Thymus (tissue), 14 donors: ENCODE measurements at places on chromosomes 13 and 19. TPM values are rescaled to one million over a fixed set of nuclear protein-coding genes. Genes with fewer than 3 reads are reported as not detected.

Gene ZIK1
- 6.0 TPM for polyA plus RNA-seq

Gene ATP7B
- polyA plus RNA-seq: 1.2 TPM

GRCh38 chr13:95099541-95099940 is 201.7 kb downstream of the ABCC4 start:
- no peaks in the 10 kb centered on the region for H3K36me3 ChIP-seq
- H3K4me3 ChIP-seq: no peak overlapping the region
- H3K27me3 ChIP-seq: no peaks in the 10 kb centered on the region
- no peak overlapping the region for H3K27ac ChIP-seq
- no peak for DNase-seq
- no peaks in the 10 kb centered on the region for H3K4me1 ChIP-seq

Gene ADGRE3
- 0.09 TPM for polyA plus RNA-seq

DNA sequence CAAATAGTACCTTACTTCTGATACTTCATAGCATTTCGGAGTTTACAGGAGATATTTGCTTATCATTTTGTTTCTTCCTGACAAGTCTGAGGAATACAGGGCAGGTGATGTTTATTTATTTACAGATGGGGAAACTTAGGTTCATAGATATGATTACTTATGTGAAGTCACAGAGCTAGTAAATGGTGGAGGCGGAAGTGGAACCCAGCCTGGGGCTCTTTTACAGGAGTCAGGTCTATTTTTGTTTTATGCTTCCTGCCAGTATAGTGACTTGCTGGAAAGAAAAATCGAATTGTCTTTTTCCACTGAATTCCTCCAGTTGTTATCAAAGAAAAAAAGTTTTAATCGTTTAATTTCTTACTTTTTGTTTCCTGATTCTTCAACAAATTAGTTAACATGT is 66.5 kb downstream of the DGKH start:
- H3K27me3 ChIP-seq: no peaks in the 10 kb centered on the region
- H3K36me3 ChIP-seq: no peaks in the 10 kb centered on the region
- H3K4me3 ChIP-seq: no peak overlapping the region
- DNase-seq: no peak
- H3K27ac ChIP-seq: no peak overlapping the region

- no peaks in the 10 kb centered on the region for H3K27me3 ChIP-seq
- H3K36me3 ChIP-seq: no peaks in the 10 kb centered on the region
- H3K4me1 ChIP-seq: no peaks in the 10 kb centered on the region
- H3K4me3 ChIP-seq: no peak overlapping the region
- DNase-seq: no peak
- H3K27ac ChIP-seq: no peak overlapping the region
Measured at GRCh38 chr13:77373502-77373901, 46.6 kb upstream of the MYCBP2 start.

DNA sequence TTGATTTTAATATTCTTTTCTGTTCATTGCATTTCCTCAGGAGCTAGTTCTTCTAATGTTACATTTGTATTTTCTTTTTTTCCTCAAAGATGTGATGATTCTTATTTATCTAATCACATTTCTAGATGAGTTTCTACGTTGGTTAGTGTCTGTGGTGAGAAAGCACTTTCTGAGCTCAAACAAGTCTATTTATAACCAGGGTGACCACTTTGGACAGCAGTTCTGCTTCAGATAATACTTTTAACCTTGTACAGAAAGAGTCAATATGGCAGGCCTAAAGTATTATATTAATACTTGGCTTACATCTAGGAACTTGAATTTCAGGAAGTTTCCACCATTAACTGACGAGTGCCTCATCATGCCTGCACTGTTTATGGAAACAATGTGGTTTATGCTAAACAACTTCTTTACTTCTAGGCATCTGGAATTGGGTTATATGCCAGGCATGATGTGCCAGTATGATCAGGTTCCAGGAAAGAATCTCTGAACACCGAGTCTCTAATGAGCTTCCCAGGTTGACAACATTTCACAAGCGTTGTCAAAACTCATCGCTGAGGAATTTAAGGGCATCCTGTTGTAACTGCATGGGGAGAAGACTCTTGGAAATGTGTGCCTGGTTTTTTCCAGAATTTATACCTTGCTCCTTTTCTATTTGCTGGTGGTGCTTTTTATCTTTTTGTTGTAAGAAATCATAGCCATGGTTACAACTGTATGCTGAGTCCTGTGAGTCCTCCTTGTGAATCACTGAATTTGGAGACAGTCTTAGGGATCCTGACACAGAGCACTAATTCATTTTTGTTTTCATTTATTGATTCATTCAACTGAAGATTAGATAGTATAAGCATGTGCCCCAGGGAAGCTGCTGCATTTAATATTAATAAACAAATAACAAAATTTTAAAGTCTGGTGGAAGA is 344.4 kb upstream of the PCDH9 start:
- H3K27me3 ChIP-seq: no peaks in the 10 kb centered on the region
- no peak for DNase-seq
- H3K4me3 ChIP-seq: no peak overlapping the region
- H3K4me1 ChIP-seq: no peaks in the 10 kb centered on the region
- H3K27ac ChIP-seq: peak overlapping the region; percentile 4

- H3K27ac ChIP-seq: peak overlapping the region; percentile 82
- H3K36me3 ChIP-seq: no peaks in the 10 kb centered on the region
- H3K4me3 ChIP-seq: peak overlapping the region; percentile 41
- no peaks in the 10 kb centered on the region for H3K27me3 ChIP-seq
- H3K4me1 ChIP-seq: peaks cover 43% of the 10 kb centered on the region
Measured at GRCh38 chr19:13839938-13840304, 37.0 kb upstream of the NANOS3 start.

Gene TTC9B
- 0.11 TPM for polyA plus RNA-seq

Gene SEMA6B
- 4.7 TPM for polyA plus RNA-seq

GRCh38 chr19:43290568-43291359 is 21.4 kb upstream of the PSG9 start:
- no peaks in the 10 kb centered on the region for H3K27me3 ChIP-seq
- DNase-seq: peak; percentile 19
- H3K27ac ChIP-seq: no peak overlapping the region
- H3K4me3 ChIP-seq: no peak overlapping the region
- H3K4me1 ChIP-seq: no peaks in the 10 kb centered on the region

DNA sequence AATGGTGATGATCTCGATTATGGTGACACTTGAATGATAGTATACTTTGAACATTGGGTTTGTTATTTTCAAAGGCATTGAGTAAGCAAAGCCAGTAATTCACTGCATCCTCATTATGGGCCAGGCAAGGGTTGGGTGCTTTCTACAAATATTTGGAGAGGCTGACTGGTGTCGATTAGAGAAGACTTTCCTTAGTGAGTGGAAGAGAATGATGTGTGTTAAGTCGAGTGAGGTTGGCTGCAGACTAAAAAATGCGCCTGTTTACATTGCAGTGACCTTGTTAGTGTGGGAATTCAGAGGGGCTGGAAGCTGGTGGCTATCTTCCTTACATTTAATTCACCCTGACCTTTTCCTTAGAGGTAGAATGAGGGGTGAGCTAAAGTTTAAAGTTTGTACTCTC is 22.4 kb upstream of the RNF113B start:
- H3K27ac ChIP-seq: no peak overlapping the region
- H3K4me1 ChIP-seq: no peaks in the 10 kb centered on the region
- H3K36me3 ChIP-seq: no peaks in the 10 kb centered on the region
- H3K4me3 ChIP-seq: no peak overlapping the region
- no peak for DNase-seq
- no peaks in the 10 kb centered on the region for H3K27me3 ChIP-seq

DNA sequence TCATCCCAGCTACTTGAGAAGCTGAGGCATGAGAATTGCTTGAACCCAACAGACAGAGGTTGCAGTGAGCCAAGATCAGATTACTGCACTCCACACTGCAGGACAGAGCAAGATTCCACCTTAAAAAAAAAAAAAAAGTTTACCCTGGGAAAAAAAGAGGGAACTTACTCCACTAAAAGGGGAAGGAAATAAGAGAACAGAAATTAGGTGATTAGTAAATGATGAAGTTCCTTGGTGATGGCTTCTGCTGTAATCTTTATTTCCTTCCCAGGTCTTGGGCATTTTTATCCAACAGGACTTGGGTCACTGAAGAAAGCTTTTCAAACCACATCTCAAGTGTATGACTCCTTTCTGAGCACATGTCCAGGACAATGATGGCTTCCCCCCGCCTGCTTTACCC is 9.3 kb downstream of the ZNF780A start:
- no peaks in the 10 kb centered on the region for H3K4me1 ChIP-seq
- DNase-seq: no peak
- no peak overlapping the region for H3K4me3 ChIP-seq
- H3K36me3 ChIP-seq: peaks cover 48% of the 10 kb centered on the region
- no peak overlapping the region for H3K27ac ChIP-seq

Gene IGFLR1
- polyA plus RNA-seq: 67.8 TPM

Gene LPAR6
- polyA plus RNA-seq: 157 TPM

GRCh38 chr19:8095354-8095886 is 42.9 kb downstream of the CCL25 start:
- no peaks in the 10 kb centered on the region for H3K36me3 ChIP-seq
- H3K4me1 ChIP-seq: no peaks in the 10 kb centered on the region
- no peak for DNase-seq

DNA sequence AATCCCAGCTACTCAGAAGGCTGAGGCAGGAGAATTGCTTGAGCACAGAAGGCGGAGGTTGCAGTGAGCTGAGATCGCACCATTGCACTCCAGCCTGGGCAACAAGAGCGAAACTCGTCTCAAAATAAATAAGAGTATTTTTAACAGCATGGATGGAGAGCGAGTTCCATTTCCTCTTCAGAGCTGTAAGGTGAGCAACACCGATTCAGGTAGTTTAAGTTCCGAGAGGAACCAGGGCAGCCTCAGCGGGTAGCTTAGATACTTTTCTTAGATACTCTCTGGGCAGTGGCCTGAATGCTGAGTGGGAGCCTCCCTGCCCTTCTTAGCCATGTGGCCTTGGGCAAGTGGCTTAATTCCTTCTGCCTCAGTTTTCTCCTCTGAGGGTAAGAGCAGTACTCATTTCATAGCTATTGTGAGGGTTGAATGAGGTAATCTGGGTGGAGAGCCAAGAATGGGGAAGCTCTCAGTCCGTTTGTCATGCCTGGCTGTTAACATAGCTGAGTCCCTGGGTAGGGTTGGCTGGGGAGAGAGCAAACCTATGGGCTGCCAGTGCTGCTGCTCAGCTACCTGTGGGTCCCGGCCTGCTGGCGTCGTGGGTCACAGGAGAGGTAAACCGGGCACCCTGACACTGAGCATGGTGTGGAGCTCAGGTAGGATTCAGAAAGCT is 4.1 kb downstream of the ATP11A start:
- H3K36me3 ChIP-seq: no peaks in the 10 kb centered on the region
- peaks cover 10% of the 10 kb centered on the region for H3K27me3 ChIP-seq
- no peak overlapping the region for H3K27ac ChIP-seq
- no peak overlapping the region for H3K4me3 ChIP-seq
- peaks cover 2% of the 10 kb centered on the region for H3K4me1 ChIP-seq

GRCh38 chr13:75417012-75417384 is 65.0 kb downstream of the TBC1D4 start:
- H3K27ac ChIP-seq: no peak overlapping the region
- no peak for DNase-seq
- H3K27me3 ChIP-seq: no peaks in the 10 kb centered on the region
- no peak overlapping the region for H3K4me3 ChIP-seq
- H3K36me3 ChIP-seq: no peaks in the 10 kb centered on the region

DNA sequence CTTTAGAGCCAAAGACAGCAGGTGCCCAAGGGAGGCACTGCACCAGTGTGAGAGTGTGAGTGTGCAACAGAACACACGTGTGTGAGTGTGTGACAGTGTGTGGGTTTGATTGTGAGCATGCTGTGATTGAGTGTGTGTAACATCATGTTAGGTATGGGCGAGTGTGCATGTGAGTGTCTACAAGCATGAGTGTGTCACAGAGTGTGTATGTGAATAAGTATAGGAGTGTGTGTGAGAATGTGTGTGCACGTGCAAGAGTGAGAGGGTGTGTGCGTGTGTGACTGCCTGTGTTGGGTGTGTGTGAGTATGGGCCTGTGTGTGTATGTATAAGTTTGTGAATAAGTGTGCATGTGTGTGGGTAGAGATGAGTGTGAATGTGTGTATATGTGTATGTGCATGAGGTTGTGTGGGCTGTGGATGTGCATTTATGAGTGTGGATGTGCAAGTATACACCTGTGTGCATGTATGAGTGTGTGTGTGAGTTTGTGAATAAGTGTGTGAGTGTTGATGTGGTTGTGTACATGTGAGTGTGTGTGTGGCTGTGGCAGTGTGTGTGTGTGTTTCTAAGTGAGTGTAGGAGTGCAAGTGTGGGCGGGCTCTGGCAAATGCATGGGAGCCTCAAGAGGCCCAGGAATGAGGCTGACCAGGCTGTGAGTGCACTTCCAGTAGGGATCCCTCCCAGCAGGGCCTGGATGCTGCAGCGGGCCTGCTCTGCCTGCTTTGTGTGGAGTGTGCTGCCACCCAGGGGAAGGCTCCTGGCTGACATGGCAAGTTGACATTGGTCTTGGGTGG is 198.4 kb downstream of the COL4A1 start:
- no peak overlapping the region for H3K27ac ChIP-seq
- no peak for DNase-seq
- H3K4me1 ChIP-seq: peaks cover 3% of the 10 kb centered on the region
- H3K27me3 ChIP-seq: no peaks in the 10 kb centered on the region

Gene ZNF99
- 0.02 TPM for polyA plus RNA-seq

- peaks cover 43% of the 10 kb centered on the region for H3K36me3 ChIP-seq
- no peak for DNase-seq
- no peak overlapping the region for H3K4me3 ChIP-seq
- H3K27ac ChIP-seq: no peak overlapping the region
Measured at GRCh38 chr19:46919324-46919723, 58.5 kb downstream of the ARHGAP35 start.

DNA sequence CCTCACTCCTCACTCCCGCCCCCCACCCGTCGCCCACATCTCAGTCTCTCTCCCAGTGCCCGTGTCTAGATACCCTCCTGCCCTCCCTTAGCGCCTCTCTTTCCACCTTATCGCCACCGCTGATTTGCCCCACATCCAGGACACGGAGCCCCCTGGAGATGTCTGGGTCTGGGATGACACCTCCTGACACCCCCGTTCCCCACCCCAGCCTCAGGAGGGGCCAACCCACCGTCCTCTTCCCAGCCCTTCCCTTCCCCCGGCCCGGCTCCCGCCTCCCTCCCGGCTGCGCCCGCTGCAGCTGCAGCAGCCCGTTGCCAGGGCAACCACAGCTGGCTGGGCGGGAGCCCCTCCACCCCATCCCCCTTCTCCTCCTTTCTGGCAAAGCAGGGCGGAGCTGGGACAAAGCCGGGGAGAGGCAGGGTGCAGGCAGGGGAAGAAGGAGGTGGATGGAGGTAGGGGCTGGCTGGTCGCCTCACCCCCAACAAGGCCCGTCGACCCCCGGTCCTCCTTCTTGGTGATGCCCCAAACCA is 13.5 kb downstream of the DPF1 start:
- DNase-seq: no peak
- H3K4me1 ChIP-seq: peaks cover 21% of the 10 kb centered on the region
- peaks cover 8% of the 10 kb centered on the region for H3K36me3 ChIP-seq

DNA sequence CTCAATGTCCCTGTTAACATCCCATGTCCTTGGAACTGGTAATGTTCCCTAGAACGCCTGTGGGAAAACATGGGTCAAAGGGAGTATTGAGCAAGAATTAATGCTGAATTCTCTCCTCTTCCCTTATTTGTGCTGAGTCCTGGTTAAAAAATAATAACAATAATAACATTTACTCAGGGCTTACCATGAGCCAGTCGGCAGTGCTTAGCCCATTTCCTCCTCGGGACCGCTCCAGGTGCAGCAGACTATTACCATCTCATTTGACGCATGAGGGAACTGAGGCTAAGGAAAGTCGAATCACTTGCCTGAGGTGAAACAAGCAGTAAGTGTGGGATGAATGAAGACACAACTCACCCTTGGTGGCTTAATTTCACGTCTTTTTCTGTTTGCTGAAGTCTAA is 33.6 kb upstream of the SLC15A1 start:
- H3K36me3 ChIP-seq: no peaks in the 10 kb centered on the region
- no peaks in the 10 kb centered on the region for H3K27me3 ChIP-seq
- H3K4me1 ChIP-seq: peaks cover 22% of the 10 kb centered on the region
- no peak overlapping the region for H3K4me3 ChIP-seq
- DNase-seq: no peak
- no peak overlapping the region for H3K27ac ChIP-seq
